ENCODE measurements at places on chromosomes 12 and 14.
A peak's percentile ranks its signal among the peaks of the same experiment; 100 is the strongest.

DNA sequence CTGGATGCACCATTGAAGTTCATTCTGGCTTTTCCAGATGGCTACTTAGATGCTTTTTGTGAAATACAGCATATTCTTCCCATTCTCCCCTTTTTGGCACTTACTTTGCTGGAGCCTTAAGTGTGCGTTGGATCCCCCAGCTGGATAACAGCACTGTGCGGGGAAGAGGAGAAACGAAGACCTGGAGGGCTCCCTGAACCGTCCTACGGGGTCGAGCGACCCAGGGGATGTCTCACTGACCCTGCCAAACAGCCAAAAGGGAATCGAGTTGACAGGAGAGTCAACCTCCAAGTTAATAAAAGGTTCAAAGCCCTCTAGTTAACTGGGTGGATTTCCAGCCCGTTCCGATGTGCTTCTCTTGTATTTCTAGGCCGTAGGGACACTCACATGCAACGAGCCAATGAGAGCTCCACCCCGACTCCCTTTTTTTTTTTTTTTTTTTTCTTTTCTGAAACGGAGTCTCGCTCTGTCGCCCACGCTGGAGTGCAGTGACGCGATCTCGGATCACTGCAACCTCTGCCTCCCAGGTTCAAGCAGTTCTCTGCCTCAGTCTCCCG, 1.0 kb upstream of the CAMKK2 start:
- DNase-seq = peak; percentile 24

GRCh38 chr14:105180592-105181548, at the start of gene NUDT14:
TSS of gene NUDT14 (minus strand) at chr14:105181312. CDS start at chr14:105181209, 103 bp downstream.
- DNase-seq = peak; percentile 87

DNA sequence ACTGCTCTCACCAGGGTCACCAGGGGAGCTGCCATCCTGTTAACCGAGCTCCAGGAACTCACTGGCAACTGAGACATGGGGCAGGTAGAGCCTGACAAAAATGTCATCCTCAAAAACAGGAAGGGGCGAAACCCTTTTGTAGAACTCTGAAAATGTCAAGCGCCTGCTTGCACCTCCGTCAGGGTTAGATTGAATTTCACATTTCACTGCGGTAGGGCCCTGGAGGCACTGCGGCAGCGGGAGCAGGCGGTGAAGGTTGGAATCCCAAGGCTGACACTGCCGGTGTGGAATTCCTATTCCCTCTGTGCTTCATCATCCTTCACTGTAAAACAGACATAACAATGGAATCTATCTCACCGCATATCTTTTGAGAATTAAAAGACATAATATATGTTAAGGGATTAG, 142.8 kb upstream of the TMCC3 start:
- no peak for DNase-seq

GRCh38 chr14:26206640-26207039, 391.2 kb downstream of the NOVA1 start:
- no peak for DNase-seq

- DNase-seq = no peak
Observed at GRCh38 chr14:44989497-44990440, 27.8 kb downstream of the TOGARAM1 start.

DNA sequence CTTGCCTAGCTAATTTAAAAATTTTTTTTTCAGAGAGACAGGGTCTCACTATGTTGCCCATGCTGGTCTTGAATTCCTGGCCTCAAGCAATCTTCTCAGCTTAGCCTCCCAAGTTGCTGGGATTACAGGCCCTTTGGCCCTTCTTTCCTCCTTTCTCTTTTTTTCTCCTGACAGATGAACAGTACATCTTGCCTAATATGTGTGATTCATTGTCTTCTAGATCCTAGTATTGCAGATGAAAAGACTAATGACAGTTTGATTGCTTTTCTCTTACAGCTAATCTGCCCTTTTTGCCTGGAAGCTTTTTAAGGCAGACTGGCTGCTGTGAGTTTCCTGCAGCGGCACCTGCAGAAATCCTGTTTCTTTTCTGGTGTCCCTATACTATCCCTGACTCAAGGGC, 12.0 kb downstream of the DEPDC4 start:
- DNase-seq = no peak

DNA sequence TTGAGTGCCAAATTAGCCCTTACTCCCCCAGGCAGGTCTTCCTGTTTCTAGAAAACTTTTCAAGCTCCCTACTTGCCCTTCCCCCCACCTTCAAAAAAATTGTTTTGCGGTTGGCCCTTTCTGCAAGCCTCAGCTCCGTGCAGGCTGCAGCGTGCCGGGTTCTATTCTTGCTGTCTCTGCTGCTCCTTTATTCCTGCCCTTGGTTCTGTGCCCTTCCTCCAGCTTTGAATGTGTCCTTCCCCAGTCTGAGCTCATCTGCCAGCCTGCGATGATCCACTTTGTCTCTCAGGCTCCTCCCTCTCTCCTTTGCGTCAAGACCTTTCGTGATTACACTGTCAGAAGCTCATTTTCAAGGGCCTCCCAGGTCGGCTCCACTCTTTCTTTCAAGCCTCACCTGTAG, 98.6 kb downstream of the IRF2BPL start:
- peak; percentile 77 for DNase-seq

DNA sequence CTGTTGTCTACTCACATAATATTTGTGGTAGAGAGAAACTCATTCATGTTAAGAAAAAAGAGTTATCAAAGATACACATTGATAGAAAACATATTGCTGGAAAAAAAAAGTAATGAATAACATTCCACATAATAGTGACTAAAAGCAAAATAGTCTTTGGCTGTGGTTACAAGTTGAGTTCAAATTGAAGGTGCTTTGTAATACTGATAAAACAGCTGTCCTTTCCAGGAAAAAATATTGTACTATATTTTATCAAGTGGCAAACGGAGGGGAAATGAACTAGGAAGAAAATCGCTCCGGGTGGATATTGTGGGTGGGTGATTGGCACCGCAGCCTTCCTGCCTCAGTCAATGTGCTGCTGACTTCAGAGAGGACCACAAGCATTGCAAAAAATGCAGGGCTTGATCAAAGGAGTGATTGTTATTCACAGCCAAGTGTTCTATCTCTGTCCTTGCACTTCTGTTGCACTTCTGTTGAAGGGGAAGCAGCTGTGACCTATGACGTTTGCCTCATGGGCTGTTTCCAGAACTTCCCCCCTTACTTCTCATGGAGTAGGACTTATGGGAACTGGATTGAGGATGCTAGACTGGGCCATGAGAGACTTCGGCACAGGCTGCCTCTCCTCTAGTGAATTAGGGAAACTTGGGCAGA, 114.4 kb downstream of the VRK1 start:
- DNase-seq = no peak

GRCh38 chr14:100073576-100074430, 8.6 kb downstream of the EVL start:
- DNase-seq = peak; percentile 41

DNA sequence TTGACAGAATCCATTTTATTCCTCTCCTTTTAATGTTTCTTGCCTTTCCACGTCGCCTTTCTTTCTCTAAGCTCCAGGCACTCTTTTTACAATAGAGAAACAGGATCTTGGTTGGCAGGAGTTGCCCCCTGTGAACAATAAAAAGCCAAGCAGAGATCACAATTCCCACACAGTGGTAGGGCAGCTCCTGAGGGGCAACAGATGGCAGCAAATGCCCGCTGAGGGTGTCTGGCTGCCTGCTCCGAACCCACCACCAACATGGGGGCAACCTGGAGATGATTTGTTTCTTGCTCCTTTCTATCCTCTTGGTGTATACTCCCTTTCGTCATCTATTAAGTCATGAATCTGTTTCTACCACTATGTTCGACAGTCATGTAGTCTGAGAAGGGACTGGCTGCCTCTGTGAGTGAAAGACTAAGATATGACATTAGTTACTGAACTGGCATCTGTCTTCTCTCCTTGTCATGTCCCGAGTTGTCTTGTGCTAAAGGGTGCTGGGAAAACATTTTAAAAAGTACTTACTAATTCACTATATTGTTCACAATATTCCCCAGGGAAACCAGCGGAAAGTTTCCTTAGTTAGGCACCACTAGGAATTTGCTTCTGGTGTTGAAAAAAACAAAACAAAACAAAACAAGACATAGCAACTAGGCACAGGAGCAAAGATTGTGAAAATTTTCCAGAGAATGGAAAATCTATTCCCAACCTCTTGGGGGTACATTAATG, 170.1 kb downstream of the STXBP6 start:
- no peak for DNase-seq

- no peak for DNase-seq
Observed at GRCh38 chr12:107829271-107829670, 54.8 kb downstream of the ASCL4 start.

DNA sequence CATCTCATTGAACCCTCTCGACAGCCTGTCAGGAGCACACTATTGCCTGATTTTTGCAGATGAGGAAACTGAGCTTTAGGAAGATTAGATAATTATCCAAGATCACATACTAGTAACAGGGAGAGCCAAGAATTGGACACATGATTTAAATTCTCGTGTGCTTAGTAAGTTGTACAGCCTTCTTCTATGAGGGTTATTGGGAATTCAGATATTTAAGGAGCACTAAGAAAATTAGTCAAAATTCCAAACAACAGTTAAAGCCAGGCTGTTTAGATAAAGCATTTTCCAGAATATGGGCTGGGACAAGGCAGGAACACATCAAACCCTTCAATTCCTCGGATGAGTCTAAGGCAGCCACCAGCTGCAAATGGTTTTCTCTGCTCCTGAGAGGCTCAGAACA, 148.8 kb downstream of the TMEM30B start:
- no peak for DNase-seq

DNA sequence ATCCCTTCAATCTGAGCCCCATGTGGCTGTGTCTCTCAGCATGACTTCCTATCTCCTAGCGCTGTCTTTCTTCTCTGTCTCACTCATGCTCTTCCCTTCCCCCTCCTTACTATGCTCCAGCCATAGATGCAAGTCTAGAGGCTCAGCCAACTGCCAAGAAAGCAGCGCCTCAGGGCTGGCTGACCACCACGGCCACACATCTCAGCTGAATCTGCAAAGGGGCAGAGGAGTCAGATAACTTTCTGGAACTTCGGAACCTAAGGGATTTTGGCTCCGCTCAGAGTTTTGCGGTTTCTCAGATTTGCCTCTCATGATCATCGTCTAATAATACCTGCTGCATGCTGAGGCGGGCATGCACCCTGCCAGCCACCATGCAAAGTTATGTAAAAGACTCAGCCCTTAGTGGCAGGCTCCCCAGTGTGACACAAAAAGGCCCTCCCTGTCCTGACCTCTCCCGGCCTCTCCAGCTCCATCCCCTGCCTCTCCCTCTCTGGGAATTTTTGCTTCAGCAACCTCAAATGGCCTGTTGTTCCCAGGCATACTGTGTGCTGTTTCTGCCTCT, 5.0 kb upstream of the FGF6 start:
- DNase-seq = no peak

- no peak for DNase-seq
Observed at GRCh38 chr14:69696204-69696527, 70.8 kb upstream of the SRSF5 start.

GRCh38 chr12:1519642-1520041, 74.7 kb downstream of the FBXL14 start:
- DNase-seq = no peak

DNA sequence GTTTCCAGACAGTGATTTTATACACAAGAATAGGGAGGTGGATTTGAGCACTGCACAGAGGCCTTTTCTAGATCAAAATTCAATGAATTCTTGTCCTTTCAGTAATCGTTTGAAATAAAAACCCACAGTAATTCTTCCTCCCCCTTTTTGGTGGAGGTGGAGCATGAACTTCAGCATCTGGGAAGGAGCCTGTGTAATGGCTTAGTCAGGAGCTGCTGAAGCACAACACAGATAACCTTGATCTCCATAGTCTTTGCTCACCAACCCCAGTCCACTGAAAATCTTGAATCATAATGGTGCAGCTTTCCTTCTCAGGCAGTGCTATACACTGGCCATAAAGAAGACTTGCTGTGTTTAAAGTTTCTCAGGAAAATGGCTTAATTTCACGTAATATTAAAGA, 6.4 kb upstream of the TBPL2 start:
- no peak for DNase-seq

GRCh38 chr14:74237441-74237840, 1.8 kb upstream of the VSX2 start:
- DNase-seq = no peak

DNA sequence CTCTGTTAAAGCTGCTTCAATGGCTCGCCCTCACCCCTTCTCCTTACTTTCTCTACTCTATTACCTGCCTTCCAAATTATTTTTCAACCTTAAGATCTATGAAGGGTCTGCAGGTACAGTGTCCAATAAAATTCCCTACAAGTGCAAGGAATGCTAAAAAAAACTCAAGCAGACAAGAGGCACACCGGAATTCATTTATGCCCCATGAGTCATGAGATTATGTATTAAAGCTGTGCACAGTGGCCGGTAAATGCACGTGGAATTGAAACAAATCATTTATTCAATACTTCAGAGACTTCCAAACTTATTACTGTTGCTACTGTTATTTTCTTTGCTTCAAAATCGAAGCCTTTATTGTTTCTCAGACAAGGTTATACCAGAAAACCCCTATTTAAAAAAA, 68.4 kb downstream of the ST8SIA1 start:
- DNase-seq = no peak

DNA sequence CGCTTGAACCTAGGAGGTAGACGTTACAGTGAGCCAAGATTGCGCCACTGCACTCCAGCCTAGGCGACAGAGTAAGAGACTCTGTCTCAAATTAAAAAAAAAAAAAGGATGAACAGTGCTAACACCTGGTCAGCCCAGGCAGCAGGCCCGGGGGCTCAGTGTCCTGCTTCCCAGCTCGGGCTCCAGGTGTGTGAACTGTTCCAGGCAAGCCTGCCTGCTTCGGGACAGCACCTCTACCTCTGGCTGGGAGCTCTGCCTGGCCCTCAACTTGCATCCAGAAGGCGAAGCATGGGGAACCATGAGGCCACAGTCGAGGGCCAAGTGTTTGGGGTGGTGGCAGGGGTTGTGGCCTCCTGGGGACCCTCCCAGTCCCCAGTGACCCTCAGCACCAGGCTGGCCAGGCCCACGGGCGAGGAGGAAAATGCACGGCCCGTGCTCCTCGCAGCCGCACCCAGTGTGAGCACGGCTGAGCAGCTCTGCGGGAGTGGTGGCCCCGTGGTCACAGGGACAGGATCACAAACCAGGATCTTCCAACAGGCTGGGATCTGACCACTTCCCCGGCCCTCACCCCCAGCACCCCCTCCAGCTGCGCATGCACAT, 15.5 kb downstream of the CDCA4 start:
- DNase-seq = no peak

DNA sequence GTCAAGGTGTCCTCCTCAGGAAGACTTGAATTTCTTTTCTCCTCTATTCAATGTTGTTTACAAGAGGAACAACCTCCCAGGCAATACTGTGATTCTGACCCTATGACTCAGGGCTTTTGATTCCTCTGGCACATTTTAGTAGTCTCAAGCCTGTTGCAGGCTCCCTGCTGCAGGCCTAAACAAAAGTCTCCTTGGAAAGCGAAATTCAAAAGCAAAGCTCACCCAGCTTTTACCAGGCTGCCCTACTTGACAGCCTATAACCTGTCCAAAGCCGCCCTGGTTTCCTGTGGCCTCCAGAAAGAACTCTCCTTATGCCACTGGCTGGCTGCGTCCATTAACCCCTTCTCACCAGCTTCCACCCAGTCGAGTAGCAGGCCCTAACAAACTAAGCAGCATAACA, 11.6 kb downstream of the FGD6 start:
- no peak for DNase-seq

GRCh38 chr12:109385339-109386058, 37.8 kb downstream of the MYO1H start:
- no peak for DNase-seq
